ENCODE measurements at places on chromosomes 4 and X.

DNA sequence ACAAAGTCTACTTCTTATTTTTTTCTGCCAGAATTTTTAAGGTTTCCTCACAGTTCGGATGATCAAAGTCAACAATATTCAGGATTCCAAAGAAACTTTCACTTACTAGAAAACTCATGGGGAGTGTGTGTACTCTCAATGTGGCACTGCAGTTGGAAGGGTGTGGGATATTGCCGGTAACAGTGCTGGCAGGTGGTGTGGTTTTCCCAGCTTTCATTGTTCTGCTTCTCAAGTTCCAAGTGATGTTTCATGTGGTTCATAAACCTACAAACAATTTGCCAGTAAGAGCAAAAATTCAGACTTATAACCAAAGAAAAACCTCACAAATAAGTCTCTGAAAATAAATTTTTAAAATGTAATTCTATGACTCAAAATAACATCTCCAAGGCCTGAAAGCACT is 39.8 kb downstream of the ZNF280C start:
- no peak for DNase-seq

GRCh38 chr4:185738038-185738552 is 73.9 kb downstream of the SORBS2 start:
- no peak for DNase-seq

DNA sequence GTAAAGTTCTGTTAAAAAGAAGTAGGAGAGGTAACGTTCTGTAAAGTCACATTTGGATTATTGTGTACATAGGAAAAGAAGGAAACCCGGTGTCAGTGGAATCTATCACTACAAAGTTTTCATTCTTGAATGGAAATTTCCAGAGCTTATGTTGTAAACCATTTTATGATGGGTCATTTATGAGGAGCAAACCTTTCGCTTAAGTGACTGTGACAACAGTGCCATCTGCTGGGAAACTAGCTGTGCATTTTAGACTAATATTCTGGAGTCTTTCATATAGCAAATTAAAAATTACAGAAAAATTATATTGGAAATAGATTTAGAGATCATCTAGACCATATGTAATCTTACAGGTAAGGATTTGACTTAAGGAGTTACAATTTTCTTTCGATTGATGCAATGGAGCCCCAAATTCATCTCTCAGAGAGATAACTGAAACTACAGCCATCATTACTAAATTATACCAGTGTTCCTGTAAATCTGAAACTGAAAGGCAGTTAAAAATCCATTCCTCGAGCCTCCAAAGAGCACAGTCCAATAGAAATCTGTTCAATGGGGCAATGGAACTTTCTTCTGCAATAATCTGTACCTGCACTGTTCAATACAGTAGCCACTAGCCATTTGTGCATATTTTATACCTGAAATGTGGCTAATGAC is 26.9 kb downstream of the ASB9 start:
- peak; percentile 24 for DNase-seq

GRCh38 chr4:6658597-6659075 is 18.2 kb downstream of the MRFAP1 start:
- DNase-seq: peak; percentile 72

DNA sequence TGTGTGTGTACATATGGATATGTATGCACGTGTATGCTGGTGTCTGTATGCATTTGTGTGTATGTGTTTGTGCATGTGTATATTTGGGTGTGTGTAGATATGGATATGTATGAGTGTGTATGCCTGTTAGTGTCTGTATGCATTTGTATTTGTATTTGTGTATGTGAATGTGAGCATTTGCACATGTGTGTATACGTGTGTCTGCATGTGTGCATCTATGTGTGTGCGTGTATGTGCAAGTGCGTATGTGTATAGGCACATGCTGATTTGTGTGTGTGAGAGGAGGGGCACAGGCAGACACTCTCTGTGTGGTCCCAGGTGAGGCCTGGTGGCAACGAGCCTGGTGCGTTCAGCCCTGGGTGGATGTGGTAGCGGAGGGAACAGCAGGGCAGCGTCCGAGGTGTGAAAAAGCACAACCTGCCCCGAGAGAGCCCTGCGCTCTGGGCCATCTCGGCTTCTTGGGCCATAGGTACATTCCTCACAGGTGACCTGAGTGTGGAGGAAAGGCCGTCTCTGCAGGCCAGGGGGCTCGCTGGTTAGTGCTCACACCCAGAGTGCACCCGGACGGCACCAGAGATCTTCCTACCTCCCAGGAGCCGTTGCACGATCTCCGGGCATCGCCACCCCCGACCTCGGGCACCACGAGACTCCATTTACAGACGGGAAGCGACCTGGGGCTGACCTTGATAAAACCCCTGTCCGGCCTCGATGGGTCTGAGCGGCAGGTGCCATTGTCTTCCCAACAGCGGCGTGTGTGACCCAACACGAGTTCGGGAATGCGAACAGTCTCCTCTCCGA is 45.0 kb downstream of the ASMT start:
- no peak for DNase-seq

GRCh38 chrX:14032406-14032805 is 2.7 kb upstream of the GEMIN8 start:
- peak; percentile 16 for DNase-seq

DNA sequence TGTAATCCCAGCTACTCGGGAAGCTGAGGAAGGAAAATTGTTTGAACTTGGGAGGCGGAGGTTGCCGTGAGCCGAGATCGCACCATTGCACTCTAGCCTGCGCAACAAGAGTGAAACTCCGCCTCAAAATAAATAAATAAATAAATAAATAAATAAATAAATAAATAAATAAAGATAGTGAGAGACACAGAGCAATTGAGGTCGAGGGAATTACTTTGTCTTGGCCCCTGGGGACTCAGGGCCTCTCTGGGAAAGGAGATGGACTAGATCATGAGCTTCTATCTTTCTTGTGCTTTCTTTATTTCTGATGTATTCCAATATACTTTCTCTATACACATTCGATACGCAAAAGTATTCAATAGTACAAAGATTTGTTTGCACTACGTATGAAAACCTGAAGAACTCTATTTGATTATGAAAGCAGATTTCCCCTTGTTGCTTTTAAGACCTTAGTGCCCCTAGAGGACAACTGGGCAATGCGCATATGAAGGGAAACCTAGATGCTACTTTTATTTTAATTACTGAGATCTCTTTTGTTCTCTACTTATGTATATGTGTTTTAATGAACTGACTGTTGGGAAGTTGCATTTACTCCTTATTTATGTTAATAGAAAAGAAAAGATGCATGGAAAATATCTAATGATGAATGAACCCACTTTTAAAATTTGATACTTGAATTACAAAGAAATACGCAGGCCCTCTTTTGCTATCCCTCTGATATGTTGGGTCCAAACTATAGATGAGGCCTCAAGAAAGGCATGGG is 12.8 kb upstream of the ELOVL6 start:
- peak; percentile 25 for DNase-seq

GRCh38 chr4:133467290-133467947 is 318.3 kb downstream of the PCDH10 start:
- DNase-seq: no peak

- DNase-seq: no peak
Observed at GRCh38 chr4:85952972-85953650, 406.7 kb downstream of the MAPK10 start.
